CD4-positive, alpha-beta T cell treated with Interleukin-15 for 1 hour (primary cell): ENCODE measurements at places on chromosomes 5 and 9.

- no peak for DNase-seq
Measured at GRCh38 chr5:78547731-78548615, 100.6 kb downstream of the LHFPL2 start.

DNA sequence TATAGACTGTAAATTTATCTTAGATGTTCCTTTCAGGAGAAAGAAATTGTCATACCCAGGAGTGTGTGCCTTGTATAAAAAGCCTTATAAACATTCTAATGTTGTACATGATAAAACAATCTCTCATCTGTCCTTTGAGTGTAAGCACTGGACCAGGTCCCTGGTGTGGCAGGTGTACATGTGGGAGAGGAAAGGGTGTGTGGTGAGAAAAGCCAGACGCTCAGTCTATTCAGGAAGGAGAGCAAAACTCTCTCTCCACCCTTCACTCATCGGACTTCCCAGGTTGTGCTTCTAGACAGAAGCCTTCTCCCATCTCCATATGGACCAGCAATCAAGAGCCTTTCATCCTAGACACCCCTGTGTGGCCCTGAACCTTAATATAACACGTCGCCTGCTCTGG is 154.2 kb downstream of the ESM1 start:
- DNase-seq, result no peak

- no peak for DNase-seq
Measured at GRCh38 chr5:171629628-171630349, 155.8 kb upstream of the SMIM23 start.

DNA sequence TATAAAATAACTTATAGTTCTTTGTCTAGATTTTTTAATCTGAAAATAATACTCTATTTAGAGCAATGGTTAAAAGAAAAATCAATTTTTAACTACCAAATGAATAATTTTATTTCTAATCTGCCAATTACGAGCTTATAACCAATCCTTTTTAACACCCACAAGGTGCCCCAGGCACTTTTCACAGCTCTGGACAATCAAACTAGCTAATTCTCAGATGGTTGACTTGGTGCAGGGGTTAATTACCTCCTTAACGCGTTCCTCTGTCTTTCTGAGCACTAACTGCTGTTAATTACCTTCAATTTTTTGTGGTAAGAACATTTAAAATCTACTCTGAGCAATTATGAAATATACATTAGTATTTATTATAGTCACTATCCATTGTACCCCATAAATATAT is 109.6 kb upstream of the PJA2 start:
- DNase-seq, result no peak

DNA sequence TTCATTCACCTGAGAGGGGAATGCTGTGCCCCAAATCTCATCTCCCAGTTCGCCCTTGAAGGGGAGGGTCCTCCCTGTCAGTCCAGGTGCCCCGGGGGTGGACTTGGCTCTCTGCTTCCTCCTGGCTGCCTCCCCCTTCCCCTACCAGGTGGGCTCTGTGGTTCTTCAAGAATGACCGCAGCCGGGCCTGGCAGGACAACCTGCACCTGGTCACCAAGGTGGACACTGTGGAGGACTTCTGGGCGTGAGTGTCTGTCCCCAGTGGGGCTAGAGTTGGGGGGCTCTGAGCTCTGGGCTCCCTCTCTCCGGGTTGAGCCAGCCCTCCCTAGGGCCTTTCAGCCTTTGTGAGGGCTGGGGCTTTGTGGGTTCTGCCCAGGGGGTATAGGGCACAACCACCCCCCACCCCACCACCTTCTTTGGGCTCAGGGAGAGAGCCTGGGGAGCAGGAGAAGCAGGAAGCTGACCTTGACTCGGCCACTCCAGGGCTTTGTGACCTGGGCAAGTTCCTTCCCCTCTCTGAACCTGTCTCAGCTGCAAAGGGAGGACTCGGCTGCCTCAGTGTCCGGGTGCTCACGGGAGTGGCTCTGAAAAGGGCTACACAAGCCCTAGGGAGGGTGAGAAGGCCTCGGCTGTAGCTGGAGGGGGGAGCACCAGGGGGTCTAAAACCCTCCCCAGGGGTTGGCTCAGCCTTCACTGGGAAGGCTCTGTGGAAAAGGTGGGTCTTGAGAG is 3.6 kb upstream of the TSPAN17 start:
- DNase-seq, result no peak

- no peak for DNase-seq
Measured at GRCh38 chr9:20264896-20265295, 357.4 kb downstream of the MLLT3 start.

GRCh38 chr9:133666387-133666786 is 30.2 kb downstream of the DBH start:
- DNase-seq, result no peak

- no peak for DNase-seq
Measured at GRCh38 chr9:129547869-129548570, 72.9 kb downstream of the C9orf50 start.

DNA sequence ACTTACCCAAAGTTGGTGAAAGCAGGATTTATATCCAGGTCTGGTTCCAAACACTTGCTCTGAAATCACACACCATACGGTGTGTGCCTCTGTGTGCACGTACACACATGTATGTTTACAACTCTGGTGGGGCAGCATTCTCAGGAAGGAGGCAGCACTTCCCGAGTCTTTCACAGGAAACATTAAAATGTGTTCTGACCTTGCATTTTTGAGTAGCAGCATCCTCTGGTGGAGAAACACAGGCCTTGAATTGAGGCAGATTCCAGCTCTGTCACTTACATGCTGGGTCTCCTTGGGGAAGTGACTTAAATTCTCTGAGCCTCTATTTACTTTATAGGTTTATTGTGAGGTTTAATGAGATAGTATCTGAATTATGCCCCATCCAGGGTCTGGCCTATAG is 126.4 kb downstream of the RGS3 start:
- DNase-seq, result peak; percentile 53

- no peak for DNase-seq
Measured at GRCh38 chr5:73424556-73424977, 24.0 kb downstream of the FOXD1 start.
